ENCODE measurements at places on chromosomes 5 and 9.

DNA sequence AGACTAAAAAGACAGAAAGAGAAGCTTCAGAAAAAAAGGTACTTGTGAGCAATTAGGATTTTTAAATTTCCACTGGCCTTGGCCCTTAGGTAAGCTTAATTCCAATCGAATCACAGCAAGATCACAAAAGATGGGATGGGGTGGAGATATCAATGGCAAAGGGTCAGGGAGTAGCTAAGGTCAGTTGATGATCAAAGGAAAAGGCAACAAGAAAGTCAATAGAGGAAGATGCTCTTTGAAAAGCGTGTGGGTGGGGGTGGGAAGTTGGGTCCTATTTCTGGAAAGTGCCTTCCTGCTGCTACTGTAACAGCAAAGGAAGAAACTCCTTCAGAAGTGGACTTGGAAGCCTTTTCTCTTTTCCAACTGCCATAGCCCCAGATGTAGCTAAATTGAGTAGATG lies 7.3 kb downstream of the C1QTNF3 start:
- DNase-seq: peak; percentile 29

GRCh38 chr5:54693936-54694657 lies 176.5 kb downstream of the SNX18 start:
- no peak for DNase-seq

DNA sequence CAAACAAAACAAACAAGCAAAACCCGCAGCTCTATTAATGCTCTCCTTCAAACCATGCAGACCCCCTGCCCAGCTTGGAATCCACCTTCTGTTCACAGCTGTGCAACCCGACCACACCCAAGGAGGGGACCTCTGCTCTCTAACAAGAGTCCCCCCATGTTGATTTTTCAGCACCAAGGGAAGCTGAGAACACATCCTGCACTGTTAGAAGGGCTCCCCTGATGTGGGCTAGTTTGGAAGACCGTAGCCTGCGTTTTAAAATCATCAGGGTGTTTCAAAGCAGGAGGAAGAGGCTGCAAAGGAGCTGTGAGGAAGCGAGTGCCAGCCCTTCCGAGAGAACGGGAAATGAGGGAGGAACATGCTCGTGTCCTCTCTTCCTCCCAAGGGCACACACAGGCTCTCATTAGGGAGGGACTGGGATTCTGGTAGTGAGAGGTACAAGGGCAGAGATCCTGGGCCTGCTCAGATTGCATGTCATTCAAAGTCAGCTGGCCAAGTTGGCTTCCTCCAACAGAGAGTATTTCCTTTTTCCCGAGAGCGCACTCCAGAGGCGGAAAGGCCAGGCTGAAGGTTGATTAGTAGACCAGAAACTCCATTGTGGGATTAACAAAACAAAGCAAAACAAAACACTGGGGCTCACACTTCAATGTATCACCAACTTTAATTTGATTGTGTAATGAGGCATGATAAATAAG lies 185.9 kb downstream of the SEMA6A start:
- DNase-seq: no peak

DNA sequence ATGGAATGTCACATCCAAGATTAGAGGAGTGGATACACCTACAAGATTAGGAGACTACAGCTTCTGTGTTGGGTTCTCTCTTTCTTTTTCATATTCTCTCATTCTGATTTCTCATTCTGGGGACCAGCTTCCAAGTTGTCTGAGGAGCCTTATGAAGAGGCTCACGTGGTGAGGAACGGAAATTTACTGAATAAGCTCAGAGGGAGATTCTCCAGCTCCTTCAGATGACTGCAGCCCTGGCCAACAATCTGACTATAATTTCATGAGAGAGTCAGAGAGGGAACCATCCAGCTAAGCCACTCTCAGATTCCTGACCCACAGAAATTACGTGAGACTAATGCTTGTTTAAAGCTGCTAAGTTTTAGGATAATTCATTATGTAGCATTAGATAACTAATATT lies 27.1 kb upstream of the TENT2 start:
- DNase-seq: no peak

GRCh38 chr9:34568774-34569173 lies 20.8 kb downstream of the CNTFR start:
- DNase-seq: no peak

GRCh38 chr9:35484406-35484805 lies 5.5 kb upstream of the RUSC2 start:
- no peak for DNase-seq

- DNase-seq: no peak
These were observed 33.5 kb upstream of the DMRT3 start for GRCh38 chr9:942805-943580.

DNA sequence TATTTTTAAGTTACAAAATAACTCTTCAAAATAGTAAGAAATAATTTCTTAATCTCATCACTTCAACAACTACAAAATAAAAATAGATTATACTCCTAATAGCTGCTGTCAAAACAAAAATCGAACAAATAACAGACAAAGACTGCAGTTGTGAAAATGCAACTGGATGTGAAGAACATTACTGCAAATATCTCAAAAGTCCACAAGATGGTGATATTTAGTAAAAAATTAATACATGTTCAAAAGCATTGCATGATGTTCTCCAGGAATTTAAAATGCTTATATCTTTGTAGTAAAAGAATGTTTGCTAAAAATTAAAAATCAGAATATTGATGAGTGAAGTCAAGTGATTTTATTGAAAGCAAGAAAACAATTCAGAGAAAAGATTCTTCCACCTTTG lies 66.2 kb downstream of the MPDZ start:
- DNase-seq: peak; percentile 21

- no peak for DNase-seq
These were observed 197.2 kb upstream of the S1PR3 start for GRCh38 chr9:88794100-88794499.

DNA sequence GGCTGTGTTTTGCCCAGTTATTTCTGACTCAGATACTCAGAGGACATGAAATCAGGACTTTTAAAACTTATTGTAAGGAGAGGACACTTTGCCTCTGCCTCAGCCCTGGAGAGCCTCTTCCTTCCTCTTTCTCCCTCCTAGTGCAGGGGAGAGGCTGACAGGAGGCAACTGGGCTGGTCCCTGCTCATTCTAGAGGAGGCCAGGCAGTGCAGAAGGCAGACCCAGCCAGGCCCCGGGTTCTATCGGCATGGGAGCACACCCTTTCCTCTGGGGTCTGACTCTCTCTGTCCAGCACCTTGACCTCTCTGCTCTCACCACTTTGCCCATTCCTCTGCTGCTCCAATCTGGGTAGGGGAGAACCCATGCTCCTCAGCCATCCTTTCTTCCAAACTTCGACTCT lies 16.0 kb upstream of the SMIM32 start:
- no peak for DNase-seq

- peak; percentile 78 for DNase-seq
These were observed 56.1 kb downstream of the MEF2C start for GRCh38 chr5:88826646-88827585.

GRCh38 chr5:126975796-126976195 lies 54.6 kb downstream of the MARCHF3 start:
- DNase-seq: no peak

- DNase-seq: no peak
These were observed 452.4 kb upstream of the WWC1 start for GRCh38 chr5:167839065-167839464.

- DNase-seq: no peak
These were observed 18.2 kb downstream of the PPP2CA start for GRCh38 chr5:134207696-134208095.

GRCh38 chr5:58450018-58450417 lies 9.9 kb downstream of the PLK2 start:
- DNase-seq: no peak

- DNase-seq: no peak
These were observed 340.3 kb upstream of the CD180 start for GRCh38 chr5:67536866-67537265.

GRCh38 chr9:94869415-94869843 lies 142.9 kb downstream of the AOPEP start:
- no peak for DNase-seq

GRCh38 chr9:101380295-101380694 lies 4.5 kb downstream of the BAAT start:
- no peak for DNase-seq

All from globus pallidus (tissue), 1 donor.